CD8-positive, alpha-beta T cell (primary cell): ENCODE measurements at places on chromosomes 3 and 15.

GRCh38 chr15:38253351-38253781 is 730 bp downstream of the SPRED1 start:
- no peak for DNase-seq

GRCh38 chr3:77365152-77365551 is 325.3 kb downstream of the ROBO2 start:
- no peak for DNase-seq

GRCh38 chr3:194689493-194689944 is 3.8 kb downstream of the FAM43A start:
- peak; percentile 51 for DNase-seq

GRCh38 chr3:188286087-188286513 is 132.1 kb downstream of the LPP start:
- DNase-seq, result no peak

- no peak for DNase-seq
These were observed 76.8 kb upstream of the DPH6 start for GRCh38 chr15:35622641-35623340.

GRCh38 chr15:89023311-89023961 is 64.8 kb upstream of the ABHD2 start:
- no peak for DNase-seq

- DNase-seq, result no peak
These were observed 51.7 kb downstream of the PLS1 start for GRCh38 chr3:142647856-142648255.

DNA sequence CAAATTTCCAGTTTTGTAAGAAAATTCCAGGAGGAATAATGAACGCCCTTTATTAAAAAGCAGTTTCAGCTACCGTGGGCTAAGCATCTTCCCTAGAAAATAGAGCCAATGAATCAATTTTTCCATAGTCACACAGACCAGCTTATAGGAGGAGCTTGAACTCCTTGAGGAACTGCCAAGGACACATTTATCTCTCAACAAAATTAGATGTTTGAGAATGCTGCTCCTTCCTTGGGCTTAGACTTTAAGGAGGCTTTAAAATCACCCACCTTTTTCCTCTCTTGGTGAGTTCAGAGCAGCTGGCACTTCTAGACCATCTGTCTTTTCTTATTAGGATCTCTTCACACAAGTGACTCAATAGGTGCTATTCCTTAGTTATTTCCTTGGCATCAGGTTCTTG is 588.0 kb downstream of the SQOR start:
- DNase-seq, result no peak

- DNase-seq, result no peak
These were observed 2.6 kb downstream of the ST3GAL6 start for GRCh38 chr3:98765721-98766120.

- peak; percentile 35 for DNase-seq
These were observed 67.6 kb downstream of the FNDC3B start for GRCh38 chr3:172106989-172107388.

DNA sequence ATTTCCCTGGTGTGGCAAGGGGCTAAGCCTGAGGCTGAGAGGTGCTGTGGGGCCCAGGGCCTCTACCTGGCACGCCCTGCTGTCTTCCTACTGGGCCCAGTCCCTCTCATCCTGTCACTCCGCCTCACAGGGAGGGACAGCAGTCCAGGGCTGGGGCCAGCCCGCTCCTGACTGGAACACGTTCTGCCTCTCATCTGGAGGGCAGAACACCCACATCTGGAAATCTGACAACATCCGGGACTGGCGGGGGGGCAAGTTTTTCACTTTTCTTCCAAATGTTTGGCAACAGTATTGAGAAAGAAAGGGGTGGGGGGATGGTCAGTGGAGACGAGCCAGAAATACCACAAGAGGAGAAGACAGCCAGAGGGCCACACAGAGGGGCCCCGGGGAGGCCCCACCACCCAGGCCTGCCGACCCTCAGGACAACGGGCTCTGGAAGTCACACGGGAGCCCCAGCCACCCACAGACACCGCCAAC is 1.8 kb upstream of the MYL3 start:
- no peak for DNase-seq

- no peak for DNase-seq
These were observed 13.4 kb downstream of the PML start for GRCh38 chr15:74007820-74008371.

GRCh38 chr15:100997442-100997841 is 78.3 kb downstream of the LRRK1 start:
- no peak for DNase-seq

DNA sequence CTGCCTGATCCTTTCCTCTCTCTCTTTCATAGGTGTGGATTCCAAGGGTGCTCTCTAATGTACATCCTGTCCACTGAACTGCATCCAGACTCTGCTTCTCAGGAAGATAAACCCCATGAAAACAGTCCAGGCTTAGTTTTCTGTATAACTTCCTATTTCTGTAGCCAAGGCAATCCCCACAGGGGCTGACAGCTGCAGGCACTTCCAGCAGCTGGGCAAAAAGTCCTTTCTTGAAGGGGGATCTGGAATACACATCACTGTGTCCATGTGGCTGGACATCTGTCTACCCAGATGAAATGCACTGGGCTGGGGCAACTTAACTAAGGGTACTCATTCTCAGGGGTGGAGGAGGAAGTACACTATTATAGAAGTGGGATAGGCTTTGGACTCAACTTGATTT is 72.2 kb downstream of the NR1D2 start:
- DNase-seq, result no peak

GRCh38 chr3:36603423-36603822 is 160.9 kb downstream of the DCLK3 start:
- no peak for DNase-seq

DNA sequence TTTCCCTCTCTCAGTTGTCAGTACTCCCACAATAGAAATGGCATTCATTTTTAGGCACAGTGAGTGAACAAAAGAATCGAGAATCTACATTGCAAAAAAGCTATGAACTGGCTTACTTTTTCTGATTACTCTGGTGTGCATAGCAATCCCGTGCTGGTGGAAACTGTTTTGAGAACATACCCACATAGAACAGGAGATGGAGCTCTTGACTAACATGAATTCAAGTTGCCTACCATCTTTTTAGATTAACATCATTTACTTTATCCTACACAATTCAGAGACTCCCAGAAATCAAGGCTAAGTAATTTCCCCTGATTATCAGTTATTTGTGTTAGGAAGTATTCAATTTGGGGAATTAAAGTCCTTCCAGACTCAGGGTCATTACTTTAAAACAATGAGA is 326.6 kb downstream of the ARPP21 start:
- no peak for DNase-seq

DNA sequence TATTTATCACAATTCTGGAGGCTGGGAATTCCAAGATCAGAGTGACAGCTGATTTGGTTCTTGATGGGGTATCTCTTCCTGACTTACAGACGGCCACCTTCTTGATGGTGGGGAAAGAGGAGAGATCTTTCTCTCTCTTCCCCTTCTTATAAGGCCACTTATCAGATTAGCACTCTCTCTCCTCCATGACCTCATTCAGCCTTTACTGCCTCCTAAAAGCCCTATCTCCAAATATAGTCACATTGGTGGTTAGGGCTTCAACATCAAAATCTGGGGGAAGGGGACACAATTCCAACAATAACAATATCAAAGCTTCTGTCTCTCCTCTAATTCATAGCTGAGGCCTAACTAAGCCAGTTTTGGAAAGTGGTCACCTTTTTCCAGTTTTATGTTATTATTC is 91.7 kb upstream of the MBNL1 start:
- no peak for DNase-seq

DNA sequence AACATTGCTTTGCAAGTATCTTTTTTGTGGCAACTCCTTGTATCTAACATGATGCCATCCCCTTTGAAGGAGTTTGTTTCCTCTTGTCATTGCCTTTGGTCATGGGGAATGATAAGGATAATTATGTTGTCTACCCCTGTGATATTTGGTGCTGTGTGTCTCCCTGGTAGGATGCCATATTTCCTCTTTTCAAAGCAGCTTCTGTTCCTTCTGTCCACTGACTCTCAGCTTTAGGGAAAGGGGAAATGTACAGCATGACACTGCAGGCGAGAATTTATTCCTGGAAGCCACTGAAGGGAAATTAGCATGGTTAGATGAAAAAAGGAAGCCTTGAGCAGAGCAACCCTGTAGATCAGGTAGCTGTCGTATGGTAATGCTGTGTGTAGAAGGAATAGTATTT is 576.7 kb downstream of the CADM2 start:
- no peak for DNase-seq

GRCh38 chr3:188421836-188422540 is 268.0 kb downstream of the LPP start:
- no peak for DNase-seq

DNA sequence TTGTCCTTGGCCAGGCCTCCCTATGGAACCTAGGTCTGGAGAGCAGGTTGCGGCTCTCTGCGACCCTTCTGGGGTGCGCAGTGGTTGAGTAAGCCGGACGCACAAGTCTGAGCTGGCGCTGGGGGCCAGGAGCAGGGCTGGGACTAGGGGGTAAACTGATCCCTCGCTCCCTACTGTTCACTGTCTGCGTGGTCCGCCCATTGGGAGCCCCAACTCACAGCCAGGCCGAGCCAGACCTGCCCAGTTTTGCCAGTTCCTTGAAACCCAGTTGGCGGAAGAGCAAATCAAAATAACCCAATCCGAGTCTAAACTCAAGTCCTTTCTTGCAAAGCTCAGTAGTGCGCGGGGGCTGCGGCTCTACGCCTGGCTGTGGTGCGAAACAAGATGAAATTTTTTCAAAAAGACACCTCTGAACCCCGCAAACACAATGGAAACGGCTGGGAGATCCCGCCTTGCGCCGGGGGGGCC is 17.5 kb downstream of the RGMA start:
- no peak for DNase-seq

GRCh38 chr3:71227270-71227661 is 356.3 kb downstream of the FOXP1 start:
- DNase-seq, result no peak

GRCh38 chr15:101317336-101317872 is 22.4 kb upstream of the SNRPA1 start:
- no peak for DNase-seq

DNA sequence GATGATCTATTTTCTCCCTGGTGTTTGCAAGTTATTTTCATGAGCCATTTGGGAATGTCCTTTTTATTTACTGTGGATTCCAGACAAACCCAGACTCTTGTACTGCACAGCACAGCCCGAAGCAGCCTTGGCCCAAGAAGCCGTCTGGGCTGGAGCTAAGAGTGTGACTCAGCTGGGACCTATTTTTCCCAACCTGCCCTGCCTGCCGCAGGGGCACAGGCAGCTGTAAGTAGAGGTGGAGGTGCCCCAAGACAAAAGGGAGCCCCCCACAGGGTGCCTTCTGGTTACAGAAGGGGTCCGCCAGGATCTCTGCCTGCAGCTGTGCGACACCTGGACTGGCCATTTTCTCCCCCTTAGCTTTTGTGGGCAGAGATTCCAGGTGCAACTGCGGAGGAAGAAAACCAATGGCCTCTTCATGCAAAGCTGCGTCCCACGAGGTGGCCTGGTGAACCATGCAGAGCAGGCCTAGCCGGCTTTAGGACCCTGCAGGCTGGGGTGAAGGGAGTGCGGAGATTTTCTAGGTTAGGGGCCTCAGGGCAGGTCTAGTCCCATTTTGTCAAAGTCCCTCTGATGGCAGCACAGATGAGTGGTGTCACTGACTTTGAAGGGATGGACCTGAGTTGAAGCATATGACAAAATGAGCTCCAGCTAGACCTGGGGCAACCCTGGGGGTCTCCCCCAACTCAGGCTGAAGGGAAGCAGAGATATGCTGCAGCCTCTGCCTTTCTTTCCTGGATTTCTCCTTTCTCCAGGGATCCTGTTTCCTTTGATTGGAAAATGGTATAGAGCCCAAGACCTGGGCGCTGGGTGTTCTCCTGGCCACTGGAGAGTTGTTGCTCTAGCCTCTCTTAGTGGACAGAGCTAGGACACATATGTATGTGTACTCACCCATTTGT is 131.2 kb downstream of the KLF13 start:
- no peak for DNase-seq
